Suppressor macrophage treated with lipopolysaccharide for 4 hours (primary cell): ENCODE measurements at places on chromosomes 12 and 14.

GRCh38 chr12:57615637-57616036 lies 4.4 kb downstream of the ARHGEF25 start:
- no peak for DNase-seq

- peak; percentile 70 for DNase-seq
Observed at GRCh38 chr12:120720234-120720986, 5.2 kb upstream of the ACADS start.

- DNase-seq = peak; percentile 73
Observed at GRCh38 chr14:61570549-61571290, 124.6 kb upstream of the HIF1A start.

GRCh38 chr12:26298785-26299621 lies 103.6 kb downstream of the SSPN start:
- DNase-seq = peak; percentile 93

DNA sequence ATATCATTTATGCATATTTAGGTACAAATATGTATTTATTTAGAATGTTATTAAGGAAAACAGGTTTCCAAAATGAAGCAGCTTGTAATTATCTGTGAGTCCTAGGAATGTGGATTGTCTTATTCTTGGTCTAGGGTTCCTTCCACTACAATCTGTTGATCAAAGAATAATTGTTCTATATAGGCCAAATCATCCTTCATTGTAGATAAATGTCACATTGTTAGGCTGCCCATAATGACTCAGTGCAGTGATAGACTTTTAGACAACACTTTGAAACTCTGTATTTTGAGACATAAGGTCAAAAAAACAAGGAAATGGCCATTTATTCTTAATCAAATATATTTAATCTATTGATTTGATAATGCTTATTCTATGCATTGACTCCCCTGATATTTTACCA lies 283.0 kb downstream of the ACSS3 start:
- DNase-seq = no peak

- peak; percentile 68 for DNase-seq
Observed at GRCh38 chr14:58297412-58297761, 968 bp upstream of the ARID4A start.

DNA sequence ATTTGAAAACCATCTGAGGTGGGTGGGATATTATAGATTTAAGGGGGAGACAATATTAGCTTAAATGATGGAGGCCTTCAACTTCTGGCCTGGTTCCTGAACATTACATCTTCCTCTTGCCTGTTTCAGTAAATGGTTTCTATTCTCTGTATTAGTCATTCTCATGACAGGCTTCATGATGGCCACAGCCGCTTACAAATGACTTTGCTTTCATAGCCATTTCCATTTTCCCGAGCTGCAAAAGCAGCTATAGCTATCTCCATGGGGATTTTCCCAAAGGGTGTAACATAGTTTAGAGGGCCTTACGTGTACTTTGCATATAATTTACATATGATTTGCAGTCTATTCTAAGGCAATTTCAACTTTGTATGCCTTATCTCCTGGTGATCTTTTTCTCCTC lies 121.8 kb downstream of the NRXN3 start:
- peak; percentile 27 for DNase-seq

DNA sequence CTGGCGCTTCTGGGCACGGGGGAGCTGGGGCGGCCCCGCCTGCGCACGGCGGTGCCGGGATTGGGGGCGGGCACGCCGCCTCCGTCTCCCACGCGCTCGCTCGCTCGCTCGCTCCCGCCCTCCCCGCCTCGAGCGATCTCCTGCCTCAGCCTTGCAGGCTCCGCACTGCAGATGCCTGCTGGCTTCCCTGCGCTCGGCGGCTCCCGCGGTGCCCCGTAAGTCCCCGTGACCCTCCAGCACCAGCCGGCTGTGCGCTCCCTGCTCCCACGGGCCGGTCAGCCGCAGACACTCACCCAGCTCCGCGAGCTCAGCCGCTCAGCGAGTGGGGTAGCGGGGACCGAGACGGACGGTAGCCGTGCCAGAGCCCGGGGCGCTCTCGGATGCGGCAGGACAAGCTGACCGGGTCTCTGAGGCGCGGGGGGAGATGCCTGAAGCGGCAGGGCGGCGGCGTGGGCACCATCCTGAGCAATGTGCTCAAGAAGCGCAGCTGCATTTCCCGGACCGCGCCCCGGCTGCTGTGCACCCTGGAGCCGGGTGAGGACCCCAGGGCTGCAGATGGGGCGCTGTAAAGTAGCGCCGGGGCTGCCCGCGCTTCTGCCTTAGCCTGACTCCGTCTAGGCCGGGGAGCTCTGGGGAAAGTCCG lies at the start of gene TBC1D30:
TBC1D30 (plus strand) TSS at position 148 of the 643 bp plus-strand sequence; CDS start at position 381, 233 bp downstream.
- no peak for DNase-seq

- DNase-seq = no peak
Observed at GRCh38 chr12:119222222-119222951, 43.7 kb downstream of the HSPB8 start.

DNA sequence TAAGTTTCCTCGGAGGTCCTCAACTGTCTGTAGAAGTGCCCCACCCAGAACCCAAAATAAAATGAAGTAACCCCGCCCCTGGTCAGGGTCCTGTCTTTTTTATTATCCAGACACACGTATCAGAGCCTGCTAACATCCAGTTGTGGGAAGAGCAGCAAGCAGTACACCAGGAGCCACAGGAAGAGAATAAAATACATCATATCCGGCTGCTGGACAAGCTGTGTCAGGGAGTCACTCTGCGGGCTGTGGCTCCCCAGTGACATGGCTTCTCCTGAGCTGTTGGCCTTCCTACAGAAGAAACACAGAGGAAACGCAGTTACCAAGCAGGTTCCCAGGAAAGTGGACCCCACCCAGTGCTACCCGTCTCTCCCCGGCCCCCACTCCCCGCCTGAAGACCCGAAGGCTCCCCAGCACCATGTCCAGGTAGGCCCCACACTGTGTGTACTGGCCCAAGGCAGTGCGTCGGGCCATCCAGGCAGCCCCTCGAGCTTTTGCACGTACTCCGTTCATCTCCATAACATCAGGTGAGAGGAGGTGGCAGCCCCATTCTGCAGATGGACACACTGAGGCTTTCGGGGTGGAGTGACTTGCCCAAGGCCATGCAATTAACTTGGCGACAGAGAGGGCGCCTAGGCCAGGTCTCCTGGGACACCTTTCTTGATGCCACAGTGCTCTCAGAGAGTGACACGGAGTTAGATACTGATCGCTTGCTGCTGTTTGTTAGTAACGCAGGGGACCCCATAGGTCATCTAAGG lies 34.3 kb upstream of the DICER1 start:
- peak; percentile 35 for DNase-seq

DNA sequence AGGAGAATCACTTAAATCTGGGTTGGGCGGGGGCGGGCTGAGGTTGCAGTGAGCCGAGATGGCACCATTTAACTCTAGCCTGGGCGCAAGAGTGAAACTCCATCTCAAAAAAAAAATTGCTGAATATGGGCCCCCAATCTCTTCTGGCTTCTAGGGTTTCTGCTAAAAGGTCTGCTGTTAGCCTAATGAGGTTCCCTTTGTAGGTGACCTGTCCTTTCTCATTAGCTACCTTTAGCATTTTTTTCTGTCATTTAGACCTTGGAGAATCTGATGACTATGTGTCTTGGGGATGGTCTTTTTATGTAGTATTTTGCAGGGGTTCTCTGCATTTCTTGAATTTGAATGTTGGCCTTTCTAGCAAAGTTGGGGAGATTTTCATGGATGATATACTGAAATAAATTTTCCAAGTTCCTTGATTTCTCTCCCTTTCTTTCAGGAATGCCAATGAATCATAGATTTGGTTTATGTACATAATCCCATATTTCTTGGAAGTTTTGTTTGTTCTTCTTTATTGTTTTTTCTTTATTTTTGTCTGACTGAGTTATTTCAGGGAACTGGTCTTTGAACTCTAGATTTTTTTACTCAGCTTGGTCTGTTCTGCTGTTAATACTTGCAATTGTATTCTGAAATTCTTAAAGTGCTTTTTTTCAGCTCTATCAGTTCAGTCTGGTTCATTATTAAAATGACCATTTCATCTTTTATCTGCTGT lies 181.5 kb downstream of the TTC6 start:
- DNase-seq = no peak

GRCh38 chr12:50246873-50247612 lies 36.3 kb downstream of the LIMA1 start:
- peak; percentile 86 for DNase-seq

DNA sequence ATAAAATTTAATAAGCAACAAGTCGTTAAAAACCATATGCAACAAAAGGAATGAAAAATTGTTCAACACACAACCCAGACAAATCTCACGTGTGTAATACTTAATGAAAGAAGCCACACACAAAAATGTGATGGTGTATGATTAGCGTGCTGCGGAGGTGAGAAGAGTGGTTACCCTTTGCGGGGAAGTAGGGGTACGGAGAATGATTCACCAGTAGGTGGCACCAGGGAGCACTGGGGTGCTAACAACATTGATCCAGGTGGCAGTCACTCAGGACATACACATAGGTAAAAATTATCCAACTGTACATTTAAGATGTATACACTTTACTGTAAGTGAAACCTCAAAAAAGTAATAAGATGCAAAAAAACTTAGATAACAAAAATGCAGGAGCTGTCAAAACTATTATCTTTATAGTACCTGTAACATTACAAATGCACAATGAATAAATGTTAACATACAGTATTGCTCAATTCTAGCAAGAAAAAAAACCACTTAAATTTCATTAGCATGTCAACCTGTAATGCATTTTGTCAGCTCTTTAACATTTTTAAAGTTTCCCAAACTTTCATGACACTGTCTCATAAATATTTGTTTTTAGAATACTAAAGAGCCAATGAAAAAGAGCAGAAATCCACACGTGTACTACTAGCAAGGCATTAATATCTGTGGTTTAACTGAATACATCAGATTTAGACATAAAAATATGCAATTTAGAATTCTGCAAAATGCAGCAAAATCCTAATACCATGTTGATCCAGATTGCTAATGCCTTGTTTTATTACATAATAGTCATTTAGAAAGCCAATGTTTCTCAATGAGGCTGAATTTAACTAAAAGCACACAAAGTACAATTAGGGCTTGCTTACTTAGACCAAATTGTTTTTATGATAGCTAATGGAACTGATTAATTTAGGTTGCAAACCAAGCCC lies 46.7 kb downstream of the TMCC3 start:
- peak; percentile 44 for DNase-seq

- no peak for DNase-seq
Observed at GRCh38 chr12:1830401-1830845, 10.1 kb downstream of the LRTM2 start.

GRCh38 chr12:20716985-20717384 lies 21.9 kb downstream of the SLCO1C1 start:
- DNase-seq = no peak

DNA sequence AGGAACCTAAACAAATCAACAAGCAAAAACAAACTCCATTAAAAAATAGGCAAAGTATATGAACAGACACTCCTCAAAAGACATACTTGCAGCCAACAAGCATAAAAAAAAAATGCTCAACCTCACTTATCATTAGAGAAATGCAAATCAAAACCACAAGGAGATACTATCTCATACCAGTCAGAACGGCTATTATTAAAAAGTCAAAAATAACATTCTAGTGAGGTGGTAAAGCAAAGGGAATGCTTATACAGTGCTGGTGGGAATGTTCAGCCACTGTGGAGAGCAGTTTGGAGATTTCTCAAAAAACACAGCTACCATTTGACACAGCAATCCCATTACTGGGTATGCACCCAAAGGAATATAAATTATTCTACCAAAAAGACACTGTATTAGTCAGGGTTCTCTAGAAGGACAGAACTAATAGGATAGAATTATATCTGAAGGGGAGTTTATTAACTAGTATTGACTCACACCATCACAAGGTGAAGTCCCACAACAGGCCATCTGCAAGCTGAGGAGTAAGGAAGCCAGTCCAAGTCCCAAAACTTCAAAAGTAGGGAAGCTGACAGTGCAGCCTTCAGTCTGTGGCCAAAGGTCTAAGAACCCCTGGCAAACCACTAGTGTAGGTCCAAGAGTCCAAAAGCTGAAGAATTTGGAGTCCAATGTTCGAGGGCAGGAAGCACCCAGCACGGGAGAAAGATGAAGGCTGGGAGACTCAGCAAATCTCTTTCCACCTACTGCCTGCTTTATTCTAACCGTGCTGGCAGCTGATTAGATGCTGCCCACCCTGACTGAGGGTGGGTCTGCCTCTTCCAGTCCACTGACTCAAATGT lies 101.6 kb upstream of the KRAS start:
- DNase-seq = no peak

- no peak for DNase-seq
Observed at GRCh38 chr14:104178279-104178678, 39.9 kb downstream of the KIF26A start.

GRCh38 chr14:102019006-102019540 lies 54.7 kb downstream of the DYNC1H1 start:
- no peak for DNase-seq

GRCh38 chr14:61145903-61146481 lies 135.1 kb downstream of the TMEM30B start:
- DNase-seq = no peak

DNA sequence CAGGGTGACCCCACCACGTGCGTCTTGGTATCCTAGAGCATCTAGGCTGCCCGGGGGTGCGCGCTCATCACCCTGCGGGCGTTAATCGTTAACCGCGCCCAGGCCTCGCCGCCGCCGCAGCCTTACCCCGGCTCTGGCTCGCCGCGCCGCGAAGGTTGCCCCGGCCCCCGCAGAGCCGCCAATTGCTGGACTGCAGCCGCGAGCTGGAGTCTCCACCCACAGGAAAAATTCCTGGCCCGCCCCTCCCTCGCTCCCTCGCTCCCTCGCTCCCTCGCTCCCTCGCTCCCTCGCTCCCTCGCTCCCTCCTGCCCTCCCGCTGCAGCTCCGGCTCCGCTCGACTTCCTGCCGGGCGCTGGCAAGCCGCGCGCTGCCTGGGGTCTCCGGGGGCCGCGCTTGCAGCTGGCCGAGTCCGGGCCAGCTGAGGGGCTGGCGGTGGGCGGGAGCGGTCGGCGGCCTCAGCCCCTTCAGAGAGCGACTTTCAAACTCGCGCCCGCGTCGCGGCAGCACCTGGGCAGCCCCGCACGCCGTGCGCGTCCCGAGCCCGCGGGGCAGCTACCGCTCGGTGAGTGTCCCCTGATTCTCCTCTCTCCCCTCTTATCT lies at the start of gene PLEKHG3:
PLEKHG3 (plus strand) TSS at position 282 of the 600 bp plus-strand sequence. CDS start 23,208 bp downstream, outside the sequence.
- DNase-seq = no peak

DNA sequence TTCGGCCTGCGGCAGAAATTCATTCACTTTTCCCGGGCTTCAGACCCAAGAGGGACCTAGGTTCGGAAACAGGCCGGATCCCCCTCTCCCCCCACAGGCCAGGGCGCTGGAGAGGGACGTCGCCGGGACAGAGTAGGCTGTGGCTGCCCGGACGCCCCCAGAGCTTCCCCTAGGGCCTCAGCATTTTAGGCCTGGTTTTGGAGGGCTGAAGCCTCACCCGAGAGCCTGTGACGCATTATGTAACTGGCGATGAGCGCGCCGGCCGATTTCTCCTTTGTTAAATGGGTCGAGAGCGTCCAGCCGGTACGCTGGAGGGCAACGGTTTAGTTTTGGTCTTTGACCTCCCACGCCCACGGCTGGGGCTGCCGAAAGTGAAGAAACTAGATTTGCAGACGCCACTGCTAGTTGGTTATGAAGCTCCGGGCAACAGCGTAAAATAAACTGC lies 657 bp downstream of the PEBP1 start:
- peak; percentile 78 for DNase-seq

DNA sequence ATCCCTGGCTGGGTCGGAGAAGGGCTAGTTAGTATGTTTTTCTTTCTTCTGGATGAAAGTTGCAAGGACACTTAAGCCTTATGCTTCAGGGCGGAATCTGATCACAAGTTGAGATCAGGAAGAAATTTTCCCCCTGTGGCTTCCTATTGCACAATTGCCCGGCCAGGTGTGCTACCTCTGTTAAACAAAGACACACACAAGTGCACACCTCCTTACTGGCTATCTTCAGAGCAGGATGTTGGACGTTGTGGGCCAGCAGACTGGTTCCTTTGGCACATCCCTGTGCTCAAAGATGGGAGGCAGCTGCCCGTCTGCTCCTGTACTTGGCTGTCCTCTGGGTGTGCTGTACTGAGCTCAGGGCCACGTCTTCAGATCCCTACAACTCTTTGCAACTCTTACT lies 19.1 kb downstream of the ETV6 start:
- no peak for DNase-seq
